Activated T-helper 17 cell treated with anti-CD3 and anti-CD28 coated beads, Interleukin-2, amount 50 U/mL, for 72 hours (primary cell): ENCODE measurements at places on chromosomes 4 and X. TPM values are rescaled to one million over a fixed set of nuclear protein-coding genes. Genes with fewer than 3 reads are reported as not detected.
A peak's percentile ranks its signal among the peaks of the same experiment; 100 is the strongest.

DNA sequence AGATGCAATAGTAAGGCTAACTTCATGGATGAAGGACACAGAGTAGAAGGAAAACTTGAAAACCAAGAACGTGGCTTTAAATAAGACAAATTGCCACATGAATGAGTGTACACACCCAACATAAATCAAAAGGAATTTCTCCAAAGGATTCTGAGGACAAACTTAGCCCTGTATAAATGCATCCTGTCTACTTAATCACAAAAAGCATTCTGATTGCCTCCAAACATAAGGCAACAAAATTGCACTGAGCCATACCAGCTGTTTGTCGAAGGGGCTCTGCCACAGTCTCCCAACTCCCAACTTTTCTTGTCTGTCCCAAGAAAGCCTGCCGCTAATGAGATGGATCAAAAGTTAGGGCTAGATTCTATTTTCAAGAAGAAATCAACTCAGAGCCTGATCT, 194.3 kb downstream of the SOWAHB start:
- no peak for ATAC-seq

Gene DDX53
- total RNA-seq, result not detected

Gene ENOX2
- total RNA-seq, result 7.0 TPM

GRCh38 chr4:88653371-88653946, 44.2 kb downstream of the NAP1L5 start:
- peak; percentile 64 for ATAC-seq

- no peak for ATAC-seq
Measured at GRCh38 chr4:105923497-105924238, 28.4 kb downstream of the NPNT start.

Gene GCNA
- 10.7 TPM for total RNA-seq
